DND-41 (cell line): ENCODE measurements at places on chromosomes 11 and 22.

DNA sequence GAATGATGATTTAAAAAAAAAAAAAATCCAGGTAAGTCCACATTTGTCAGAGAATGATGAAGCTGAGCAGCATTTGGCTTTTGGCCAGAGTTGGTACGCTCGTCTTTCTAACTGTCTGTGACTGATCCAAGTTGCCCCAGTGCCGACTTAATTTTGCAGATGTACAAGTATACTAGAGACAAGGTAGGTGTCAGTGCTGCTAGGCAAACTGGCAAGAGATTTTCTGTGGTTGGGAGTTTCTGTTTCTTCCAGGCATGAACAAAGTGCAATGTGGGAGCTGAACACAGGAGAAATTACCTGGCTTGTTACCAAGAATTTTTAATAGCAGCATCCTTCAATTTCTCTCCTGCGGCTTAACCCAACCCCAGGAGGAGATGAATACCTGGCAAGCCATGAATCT, 307.7 kb downstream of the BUD13 start:
- DNase-seq: no peak

DNA sequence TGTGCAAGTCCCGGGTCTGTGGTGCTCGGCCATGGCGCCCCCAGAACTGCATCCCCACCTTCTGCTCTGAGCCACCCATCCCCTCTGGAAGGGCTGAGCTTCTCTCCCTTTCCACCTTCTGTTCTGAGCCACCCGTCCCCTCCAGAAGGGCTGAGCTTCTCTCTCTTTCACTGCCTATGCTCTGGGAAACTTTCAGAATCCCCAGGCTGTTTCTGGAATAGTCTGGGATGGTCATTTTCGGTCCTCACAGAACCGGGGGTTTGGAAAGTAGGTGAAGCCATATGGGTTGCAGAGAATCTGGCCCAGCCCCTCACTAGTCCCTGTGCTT, 3.4 kb upstream of the BID start:
- no peak for DNase-seq

GRCh38 chr11:133810766-133811165, 34.5 kb downstream of the SPATA19 start:
- no peak for DNase-seq

DNA sequence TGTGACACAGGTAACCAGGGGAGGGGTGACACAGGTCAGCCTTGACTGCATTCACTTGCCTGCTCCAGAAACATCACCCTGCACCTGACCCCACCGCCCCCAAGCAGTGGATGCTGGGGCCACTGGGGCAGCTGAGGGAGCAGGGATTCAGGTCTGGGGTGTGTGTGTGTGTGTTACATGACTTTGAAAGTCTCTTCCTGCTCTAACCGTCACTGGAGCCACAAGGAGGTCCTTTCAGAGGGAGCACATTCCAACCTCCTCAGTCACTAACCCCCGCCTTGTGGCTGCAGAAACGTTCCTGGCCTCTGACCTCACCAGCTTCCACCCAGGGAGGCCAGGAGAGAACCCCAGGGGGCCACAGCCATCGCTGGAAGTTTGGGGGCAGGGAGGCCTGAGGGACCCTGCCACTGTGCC, 2.9 kb upstream of the FOSL1 start:
- no peak for DNase-seq

- DNase-seq: no peak
Measured at GRCh38 chr11:59548309-59548656, 36.9 kb downstream of the OR4D9 start.

DNA sequence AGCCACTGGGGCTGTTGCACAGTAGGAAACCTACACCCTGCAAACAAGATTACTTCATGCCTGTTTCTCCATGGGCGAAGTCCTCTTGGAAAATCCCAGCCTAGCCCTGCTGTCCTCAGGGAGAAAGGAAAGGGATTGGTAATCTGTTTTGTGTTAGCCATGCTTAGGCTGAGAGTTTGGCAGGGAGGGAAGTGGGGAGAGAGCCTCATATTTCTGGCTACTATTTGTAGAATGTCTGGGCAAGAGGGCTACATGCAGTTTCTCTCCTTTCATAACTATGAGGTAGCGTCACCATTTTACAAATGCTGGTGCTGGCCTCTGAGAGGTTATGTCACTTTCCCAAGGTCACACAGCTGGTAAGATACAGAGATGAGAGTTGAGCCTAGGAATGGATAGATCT, 737 bp upstream of the MFRP start:
- no peak for DNase-seq
